ENCODE measurements at places on chromosomes 16 and 17.
A peak's percentile ranks its signal among the peaks of the same experiment; 100 is the strongest.

GRCh38 chr17:50519141-50519834, 11.0 kb downstream of the MYCBPAP start:
- DNase-seq: no peak

DNA sequence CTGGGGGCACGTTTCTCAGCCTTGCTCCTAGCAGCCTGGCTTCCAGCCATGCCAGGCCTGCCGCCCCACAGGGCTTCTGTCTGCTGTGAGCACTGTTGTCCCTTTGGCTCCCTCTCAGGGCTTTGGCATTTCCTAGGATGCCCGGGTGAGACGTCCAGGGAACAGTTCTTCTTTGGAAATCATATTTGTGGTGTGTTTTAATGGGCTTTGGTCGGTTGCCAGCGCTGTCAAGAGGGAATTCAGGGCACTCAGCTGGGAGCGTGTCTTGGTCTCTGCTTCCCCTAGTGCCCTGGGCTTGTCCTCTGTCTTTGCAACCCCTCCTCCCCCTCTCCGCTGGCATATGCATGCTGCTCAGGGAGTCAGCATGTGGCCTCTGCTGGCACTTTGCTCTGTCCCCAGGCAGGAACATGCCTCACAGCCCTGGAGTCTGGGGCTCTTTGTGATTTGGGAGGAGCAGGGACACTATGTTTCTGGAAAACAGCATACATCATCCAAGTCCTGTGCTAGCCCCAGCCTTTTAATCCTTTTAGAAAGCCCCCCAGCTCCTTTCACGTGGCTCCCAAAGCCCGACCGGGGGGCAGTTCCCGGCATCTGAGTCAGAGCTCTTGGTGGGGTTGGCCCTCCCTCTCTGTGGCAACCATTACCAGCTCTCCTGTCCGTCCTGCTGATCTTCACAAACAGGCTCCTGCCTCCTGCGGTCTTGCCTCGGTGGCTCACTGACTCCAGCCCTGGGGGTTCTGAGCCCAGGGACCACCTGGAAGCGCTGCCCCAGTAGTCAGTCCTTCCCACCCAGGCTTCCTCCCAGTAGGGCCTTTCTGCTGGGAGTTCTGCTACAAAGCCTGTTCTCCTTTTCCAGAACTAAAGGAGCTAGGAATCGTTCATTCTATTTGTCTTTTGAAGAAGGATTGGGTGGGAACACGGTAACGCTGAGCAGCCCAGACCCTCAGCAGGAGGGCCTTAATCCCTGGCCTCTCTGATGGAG, 26.7 kb downstream of the SAP30BP start:
- DNase-seq: no peak

- no peak for DNase-seq
These were observed 11.0 kb downstream of the ALDH3A2 start for GRCh38 chr17:19659366-19660177.

DNA sequence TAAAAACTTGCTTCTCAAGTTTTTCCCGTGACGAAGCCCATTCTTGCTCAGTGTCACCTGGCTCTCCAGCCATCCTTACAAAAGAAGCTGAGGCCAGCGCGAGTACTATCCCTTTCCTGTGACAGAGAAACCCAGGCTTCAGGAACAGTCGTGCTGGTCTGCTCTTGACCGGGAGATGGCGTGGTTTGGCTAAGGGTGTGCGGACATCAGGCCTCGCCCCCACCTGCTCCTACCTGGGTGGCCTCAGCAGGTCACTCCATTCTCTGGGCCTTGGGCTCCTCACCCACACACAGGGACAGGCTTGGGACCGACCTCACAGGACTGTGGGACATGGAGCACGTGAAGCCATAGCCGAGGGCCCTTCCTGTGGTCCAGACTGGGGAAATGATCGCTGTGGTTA, 75.2 kb upstream of the CIBAR2 start:
- no peak for DNase-seq

DNA sequence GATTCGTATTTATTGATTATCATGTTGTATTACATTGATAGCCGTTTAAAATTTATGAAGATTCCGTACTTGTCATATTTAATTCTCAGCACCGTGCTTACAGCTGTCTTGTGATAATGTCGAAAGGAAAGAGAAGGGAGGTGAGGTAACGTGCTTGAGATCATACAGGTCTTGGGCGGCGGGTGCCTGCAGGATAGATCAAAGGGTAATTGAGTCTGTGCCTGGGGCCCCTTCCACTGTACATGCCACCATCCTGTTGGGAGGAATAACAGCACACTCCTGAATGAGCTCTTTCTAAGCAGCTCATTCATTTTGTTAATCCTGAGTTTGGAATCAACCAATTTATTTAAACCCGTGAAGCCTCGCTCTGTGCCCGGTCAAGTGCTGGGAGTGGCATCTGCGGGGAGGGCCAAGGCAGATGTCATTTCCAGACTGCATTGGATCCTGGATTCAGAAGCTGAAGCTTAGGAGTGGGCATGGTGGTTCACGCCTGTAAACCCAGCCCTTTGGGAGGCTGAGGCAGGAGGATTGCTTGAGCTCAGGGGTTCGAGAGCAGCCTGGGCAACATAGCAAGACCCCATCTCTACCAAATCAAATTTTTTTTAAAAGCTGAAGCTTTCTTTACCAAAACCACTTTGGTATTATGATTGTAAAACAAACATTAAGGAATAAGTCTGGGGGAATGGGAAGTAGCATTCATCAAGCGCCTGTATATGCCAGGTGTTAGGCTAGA, 25.8 kb downstream of the WWOX start:
- no peak for DNase-seq

DNA sequence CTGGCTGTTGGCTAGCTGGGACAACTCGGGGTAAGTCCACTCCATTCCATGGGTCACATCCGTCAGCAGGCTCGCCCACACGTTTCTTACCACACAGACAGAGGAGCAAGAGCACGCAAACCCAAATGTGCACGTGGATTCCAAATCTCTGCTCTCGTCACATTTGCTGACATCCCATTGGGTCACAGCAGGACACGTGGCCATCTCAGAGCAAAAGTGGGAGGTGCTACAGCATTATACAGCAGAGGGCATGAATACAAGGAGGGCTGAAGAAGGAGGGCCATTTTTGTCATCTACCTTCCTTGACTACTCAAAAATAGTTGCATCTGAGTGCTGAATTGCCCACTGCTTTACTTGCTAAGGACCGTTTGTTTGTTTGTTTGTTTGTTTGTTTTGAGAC, 84.7 kb downstream of the RBBP6 start:
- DNase-seq: no peak

DNA sequence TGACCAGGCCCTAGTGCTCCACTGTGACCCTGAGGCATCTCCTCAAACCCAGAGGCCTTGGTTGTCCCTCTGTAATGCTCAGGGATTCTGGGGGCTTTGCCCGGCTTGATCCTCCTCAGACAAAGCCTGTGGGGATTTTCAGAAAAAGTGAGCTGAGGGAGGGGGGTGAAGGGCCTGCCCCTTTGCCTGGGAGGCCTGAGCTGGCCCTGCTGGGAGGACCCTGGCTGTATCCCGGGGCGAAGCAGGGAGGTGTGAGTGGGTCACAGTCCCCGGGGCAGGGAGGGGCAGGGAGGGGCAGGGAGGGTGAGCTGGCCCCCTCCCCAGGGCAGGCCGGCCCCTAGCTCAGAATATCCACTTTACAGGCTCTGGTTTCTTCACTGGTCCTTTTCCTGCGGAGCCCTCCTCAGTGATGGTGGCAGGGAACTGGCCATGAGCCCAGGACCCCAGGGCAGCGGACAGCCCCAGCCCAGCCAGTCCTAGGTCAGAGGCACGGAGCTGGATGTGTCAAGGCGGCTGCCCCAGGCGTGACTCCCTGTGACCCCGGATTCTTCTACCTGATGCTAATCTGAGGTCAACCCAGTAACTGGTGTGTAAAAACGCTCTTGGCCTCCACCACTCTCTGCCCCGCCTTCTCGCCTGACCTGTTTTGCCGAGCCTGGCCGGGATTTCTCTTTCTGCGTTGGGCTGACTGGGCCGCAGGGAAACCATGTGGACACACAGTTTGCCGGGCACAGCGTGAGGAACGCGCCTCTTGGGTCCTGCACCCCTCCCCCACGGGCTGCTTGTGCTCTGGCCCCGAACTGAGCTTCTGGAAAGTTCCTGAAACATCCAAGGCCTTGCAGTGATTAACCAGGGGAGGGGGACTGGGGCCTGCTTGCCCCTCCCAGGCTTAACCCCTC, 5.8 kb upstream of the FASN start:
- no peak for DNase-seq

DNA sequence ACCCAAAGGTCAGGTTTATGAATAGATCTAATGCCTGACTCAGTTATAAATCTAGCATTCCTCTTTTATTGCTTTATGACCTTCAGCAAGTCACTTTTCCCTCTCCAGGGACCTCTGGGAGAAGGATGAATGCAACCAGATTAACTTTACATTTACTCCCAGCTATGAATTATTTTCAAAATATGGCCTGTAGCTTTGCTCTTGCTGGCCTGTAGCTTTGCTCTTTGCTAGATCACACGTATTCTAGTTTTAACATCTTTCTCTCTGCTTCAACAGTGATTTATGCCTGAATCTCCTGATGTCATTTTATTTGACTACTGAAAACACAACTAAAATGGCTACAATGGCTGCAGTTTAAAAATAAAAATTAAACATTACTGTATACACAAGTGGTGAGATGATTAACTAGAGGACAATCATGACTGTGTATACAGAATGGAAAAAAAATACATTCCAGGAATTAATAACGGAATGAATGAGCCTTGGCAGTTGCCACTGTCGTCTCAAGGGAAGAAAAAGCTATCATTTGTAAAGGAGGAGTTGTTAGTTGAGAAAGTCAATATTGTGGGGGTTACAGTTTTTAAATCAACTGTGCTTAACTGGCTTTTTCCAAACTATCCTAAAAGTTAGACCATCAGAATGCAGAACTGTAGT, 434.5 kb upstream of the GOT2 start:
- no peak for DNase-seq

DNA sequence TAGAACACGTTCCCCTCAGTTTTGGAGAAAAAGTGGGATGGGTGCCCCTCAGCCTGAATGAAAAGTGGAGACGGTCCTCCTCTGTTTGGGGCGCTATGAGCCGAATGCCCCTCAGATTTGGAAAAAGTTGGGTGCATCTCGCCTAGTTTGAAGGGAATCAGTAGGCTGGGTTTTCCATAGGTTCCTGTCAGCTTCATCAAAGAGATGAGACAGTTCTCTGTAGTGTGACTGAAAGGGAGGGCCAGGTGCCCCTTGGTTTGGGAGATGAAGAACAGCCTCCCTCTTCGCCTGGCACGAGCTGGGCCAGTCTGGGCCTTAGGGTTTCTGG, 742 bp upstream of the SLC9A5 start:
- peak; percentile 61 for DNase-seq

DNA sequence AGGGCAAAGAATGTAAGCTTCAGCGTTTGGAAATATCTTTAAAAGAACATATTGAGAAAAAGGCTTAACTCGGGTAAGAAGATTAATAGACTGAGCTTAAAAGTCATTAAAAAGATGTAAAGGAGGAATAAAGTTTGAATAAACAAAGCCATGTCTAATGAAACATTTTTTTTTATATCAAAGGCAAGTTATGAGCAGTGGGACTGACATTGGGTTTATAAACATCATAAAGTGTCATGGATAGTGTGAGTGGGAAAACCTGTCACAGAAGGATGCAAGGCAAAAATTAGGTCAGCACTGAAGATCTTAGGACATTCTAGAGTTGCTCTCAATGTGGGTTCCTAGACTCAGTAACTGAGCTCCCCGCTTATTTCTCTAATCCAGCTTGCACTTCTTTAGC, 438.0 kb upstream of the CDH11 start:
- DNase-seq: no peak

DNA sequence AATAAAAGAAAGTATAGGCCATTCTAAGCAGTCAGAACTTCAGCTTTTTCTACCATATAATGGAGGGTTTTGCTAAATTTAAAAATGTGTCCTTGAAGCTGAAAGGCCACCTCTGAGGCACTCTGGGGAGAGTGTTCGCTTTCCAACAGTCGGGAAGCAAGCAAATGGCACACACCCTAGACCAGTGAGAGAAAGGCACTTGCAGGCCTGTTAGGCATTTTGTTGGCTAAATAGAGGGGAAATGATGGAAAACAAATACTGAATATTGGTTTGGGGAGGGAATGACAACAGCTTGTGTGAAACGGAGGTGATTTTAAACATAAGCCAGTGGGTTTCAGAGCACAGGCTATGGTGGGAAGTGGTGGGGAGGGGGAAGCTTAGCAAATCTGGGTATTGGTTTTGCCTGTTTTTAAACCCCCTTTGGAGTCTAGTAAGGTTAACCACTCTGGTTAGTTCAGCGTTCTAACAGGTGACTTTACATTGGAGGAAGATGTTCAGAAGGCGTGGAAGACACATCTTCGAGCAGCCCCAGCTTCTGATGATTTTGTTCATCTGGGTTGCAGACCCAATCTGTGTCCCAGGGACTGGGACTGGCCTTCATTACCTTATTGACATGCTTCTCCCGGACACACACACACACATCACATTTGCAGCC, 90.5 kb downstream of the PRKCA start:
- no peak for DNase-seq

GRCh38 chr17:77693301-77693700, 265.2 kb upstream of the TNRC6C start:
- no peak for DNase-seq

- DNase-seq: no peak
These were observed 250.7 kb upstream of the MON1B start for GRCh38 chr16:76940251-76940650.

- no peak for DNase-seq
These were observed 538 bp downstream of the TM4SF5 start for GRCh38 chr17:4772235-4772613.
